ENCODE measurements at places on chromosomes 1 and 21.
A peak's percentile ranks its signal among the peaks of the same experiment; 100 is the strongest.

GRCh38 chr1:185500001-185500626 lies 183.1 kb upstream of the IVNS1ABP start:
- DNase-seq = peak; percentile 82

DNA sequence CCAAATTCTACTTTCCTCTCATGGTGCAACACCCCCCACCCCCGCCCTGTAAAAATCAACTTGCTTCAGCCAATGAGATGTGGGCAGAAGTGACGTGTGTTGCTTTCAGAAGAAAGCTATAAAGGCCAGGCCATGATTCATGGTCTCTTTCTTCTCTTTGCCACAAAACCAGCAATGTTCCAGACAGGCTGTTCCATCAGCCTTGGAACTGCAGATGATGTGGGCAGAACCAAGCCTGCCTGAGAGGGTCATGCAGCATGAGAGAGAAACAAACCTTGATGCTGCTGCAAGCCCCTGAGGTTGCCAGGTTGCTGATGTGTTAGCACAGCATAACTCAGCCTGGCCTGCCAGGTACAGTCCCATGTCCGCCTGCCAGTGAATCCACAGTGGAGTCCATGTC lies 41.8 kb downstream of the MIS18A start:
- DNase-seq = no peak

GRCh38 chr1:203085528-203086406 lies at the start of gene MYOG:
MYOG (minus strand) TSS chr1:203086012; CDS start chr1:203085961, 51 bp downstream.
- DNase-seq = no peak

- no peak for DNase-seq
Observed at GRCh38 chr1:228099331-228099732, 3.8 kb downstream of the C1orf35 start.

DNA sequence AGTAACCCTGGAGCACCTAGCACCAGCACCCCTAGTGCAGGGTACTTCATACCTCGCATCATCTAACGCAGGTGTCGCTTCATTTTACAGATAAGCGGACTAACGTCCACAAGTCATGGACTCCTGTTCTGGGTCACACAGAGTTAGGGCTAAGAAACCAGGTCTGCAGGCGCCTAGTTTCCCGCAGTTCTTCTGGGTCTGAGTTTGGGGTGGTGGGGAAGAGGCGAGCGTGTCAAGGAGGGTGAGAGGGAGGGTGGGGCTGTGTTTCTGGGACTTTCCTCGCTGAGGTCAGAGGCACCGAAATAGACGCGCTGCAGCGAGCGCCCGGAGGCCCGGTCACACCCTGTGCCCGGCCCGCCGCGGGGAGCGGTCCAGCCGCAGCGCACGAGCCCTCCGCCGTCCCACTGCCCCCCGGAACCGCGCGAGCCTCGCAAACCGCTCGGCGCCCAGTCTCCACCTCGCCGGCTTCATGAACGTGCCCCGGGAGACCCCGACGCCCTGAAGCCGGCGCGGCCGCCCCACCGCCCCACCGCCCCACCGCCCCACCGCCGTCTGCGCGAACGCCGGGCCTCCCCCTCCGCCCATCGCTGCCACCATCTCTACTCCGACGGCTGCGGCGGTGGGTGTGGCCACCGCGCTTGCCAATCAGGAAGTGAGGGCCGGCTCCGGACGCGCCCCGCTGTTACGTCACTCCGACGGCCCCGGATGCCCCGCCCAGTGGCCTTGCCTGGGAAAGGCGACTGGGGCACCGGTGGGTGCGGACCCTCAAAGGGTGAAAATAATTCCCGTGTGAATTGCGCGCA lies 12.3 kb downstream of the IFI6 start:
- peak; percentile 92 for DNase-seq

DNA sequence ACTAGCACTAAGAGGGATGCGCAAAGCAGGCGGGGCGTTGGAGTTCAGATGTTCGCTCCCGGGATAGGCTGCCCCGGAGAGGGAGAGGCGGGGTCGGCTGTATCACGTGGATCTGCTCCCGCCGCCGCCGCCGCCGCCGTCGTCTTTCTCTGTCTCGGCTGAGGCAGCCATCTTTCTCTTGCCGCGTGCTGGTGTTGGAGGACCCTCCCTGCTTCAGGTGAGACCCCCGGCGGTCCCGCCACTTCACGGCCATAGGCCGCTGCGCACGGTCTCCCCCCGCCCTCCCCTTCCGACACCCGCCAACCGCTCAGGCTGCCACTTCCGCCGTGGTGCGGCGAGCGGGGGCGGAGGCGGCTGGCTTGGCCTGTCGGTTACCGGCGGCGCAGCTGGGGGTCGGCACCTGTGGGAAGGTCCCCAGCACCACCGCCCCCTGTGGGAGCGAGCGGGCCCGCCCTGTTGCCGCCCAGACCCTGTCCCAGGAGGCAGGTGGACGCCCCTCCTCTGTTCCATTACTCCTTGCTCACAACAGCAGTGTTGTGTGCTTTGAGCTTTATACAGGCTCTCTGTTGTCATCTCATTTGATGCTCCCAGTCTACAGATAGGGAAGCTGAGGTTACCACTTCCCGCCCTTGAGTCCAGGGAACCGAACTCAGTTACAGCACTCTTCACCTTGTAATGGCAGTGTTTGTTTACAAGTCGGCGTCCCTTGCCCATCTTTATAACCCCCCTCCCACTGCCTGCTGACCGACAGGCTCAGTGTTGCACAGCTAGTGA lies at the start of gene BTF3L4:
Gene BTF3L4 (plus strand): TSS at position 133 of the 774 bp plus-strand sequence. CDS start 3,553 bp downstream, outside the sequence.
- DNase-seq = peak; percentile 94

DNA sequence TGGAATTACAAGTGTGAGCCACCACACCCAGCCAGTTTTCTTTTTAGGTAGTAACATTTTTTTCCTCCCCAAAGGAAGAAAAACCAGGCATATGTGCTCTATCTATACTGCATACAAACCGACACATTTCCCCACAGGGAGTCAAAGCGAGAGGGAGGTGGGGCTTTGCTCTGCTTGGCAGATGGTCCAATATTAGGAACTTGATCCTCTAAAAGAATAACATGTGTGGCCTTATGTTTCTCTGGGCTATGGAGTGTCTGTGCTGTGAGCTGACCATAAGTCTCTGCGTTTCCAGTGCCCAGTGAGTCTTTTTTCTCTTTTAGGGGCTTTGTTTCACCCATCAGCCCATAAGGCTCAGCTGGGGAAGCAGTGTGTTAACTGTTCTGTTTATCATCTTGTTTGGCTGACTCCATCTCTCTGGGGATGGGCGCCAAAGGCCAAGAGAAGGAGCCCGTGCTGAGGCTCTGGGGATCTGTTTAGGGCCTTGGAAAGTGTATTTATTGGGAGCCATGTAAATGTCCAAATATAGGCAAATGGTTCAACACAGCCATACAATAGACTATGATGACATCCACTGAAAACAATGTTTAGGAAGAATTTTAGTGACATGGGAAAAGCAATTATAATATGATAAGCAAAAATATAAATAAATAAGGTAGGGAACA lies 20.2 kb downstream of the LMOD1 start:
- no peak for DNase-seq

DNA sequence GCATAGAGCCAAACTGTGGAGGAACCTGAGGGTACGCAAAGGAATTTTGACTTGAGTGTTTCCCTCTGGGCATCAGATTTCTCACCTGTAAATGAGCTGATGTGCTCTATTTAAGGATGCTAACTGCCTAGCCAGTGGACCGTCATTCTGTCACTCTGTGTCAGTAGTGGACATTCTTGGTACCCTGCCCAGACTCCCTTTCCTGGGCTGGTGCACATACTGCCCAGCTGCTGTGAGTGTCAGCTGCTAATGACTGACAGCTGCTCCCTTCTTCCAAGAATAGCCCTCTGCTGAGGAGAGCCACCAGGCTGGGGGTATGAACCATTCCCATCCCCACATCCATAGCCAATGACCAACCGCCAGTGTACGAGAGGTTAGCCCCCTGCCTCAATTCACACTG lies 193.1 kb upstream of the DAB1 start:
- DNase-seq = no peak

GRCh38 chr1:23574265-23574754 lies 15.0 kb upstream of the ID3 start:
- DNase-seq = no peak

DNA sequence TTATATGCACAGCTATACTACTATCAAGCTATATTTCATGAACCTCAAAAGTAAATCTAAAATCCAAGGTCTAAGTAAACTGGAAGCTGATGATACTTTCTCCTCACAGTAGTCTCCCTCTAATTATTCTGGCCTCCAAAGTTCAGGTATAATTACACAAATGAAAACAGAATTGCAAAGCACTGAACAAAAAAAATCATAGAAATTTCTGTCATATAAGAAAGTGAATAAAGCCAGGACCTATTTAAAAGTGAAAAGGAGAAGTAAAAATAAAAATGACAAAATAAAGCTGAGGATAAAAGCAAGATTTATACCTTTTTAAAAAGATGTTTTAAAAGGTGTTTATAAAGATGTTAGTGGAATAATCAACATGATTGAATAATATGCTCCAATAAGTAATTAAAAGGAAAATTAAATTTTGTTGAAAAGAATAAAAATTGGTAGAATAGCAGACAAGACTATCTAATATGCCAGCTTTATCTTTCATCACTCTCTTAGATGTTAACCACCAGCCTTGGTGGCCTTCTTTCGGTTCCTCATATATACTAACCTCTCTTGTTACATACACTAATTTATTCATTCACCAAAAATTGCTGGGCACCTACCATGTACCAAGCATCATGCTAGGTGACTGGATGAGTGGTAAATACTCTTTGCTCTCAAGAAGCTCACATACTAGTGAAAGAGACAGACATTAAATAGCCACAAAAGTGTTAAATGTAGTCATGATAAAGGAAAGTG lies 25.1 kb downstream of the SHCBP1L start:
- no peak for DNase-seq

DNA sequence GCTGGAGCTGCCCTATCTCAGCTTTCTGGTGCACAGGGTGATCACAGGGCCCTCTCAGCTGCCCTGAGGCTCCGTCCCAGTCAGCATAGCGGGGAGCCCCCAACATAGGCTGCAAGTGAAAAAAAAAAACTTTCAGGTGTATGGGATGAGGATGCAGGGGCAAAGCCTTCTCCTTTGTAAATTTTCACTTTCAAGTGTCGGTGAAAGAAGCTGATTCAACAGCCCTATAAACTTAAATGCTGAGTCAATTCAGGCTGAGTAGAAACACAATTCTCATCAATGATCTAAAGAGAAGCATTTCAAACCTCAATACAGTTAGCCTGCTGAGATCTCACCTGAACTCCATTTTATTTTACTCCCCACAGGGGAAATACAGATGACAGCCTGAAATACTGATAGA lies 171.2 kb downstream of the SEC16B start:
- no peak for DNase-seq

GRCh38 chr1:63845346-63845745 lies 71.5 kb downstream of the ROR1 start:
- DNase-seq = no peak

DNA sequence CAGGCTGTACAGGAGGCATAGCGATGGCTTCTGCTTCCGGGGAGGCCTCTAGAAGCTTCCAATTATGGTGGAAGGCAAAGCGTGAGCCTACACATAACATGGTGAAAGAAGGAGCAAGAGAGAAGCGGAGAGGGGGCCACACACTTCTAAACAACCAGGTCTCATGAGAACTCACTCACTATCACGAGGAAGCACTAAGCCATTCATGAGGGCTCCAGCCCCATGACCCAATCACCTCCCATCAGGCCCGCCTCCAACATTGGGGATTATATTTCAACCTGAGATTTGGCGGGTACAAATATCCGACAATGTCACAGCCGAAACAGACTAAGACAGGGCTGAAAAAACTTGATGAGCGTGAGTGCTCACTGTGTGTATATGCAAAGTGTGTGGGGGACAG lies 89.3 kb upstream of the CNIH3 start:
- DNase-seq = no peak

DNA sequence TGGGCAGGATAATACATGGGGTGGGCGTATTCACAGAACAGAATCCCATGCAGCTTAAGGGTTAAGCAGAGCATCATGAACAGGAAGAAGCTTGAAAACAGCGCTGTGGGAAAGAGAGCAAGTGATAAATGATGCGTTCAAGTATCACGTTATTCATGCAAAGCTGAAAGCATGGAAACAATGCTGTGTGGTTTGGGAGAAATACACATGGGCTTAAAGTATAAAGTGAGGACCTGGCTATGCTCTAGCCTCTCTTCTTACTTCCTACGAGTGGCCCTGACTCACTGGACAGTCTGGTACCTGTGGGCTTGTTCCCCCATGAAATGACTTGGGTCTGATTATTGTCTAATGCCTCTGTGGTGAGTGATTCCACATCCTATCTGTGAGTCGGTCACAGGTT lies 25.7 kb downstream of the TMPRSS2 start:
- DNase-seq = no peak

DNA sequence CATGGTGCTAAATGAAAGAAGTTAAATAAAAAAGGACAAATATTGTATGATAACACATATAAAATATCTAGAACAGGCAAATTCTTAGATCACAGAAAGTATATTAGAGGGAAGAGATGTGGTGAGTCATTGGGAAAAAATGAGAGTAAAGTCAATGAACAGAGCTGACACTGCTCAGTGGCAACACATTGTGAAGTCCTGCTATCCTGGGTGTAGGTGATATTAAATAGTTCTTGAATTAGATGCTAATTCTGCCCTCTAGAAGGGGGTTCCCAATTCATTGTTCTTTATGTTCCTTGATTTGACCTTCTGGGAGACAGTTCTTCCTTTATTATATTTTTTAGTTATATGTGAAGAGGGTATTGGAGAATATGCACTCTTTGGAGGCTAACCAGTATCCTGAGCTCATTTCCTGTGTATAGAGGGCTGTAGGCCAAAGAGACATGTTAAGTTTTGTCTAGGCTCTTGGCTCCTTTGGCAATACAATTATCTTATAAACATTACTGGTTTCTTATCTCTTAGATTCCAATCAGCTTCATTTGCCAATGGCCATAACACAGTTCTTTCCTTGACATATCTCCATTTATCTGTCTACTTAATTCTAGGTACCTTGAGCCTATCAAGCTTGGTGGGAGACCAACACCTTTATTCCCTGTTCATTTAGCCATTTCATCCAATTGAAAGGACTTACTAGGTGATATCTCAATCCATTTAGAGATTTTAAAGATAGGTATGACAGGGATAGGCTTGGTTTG lies 6.6 kb upstream of the SLC35A3 start:
- DNase-seq = peak; percentile 51

DNA sequence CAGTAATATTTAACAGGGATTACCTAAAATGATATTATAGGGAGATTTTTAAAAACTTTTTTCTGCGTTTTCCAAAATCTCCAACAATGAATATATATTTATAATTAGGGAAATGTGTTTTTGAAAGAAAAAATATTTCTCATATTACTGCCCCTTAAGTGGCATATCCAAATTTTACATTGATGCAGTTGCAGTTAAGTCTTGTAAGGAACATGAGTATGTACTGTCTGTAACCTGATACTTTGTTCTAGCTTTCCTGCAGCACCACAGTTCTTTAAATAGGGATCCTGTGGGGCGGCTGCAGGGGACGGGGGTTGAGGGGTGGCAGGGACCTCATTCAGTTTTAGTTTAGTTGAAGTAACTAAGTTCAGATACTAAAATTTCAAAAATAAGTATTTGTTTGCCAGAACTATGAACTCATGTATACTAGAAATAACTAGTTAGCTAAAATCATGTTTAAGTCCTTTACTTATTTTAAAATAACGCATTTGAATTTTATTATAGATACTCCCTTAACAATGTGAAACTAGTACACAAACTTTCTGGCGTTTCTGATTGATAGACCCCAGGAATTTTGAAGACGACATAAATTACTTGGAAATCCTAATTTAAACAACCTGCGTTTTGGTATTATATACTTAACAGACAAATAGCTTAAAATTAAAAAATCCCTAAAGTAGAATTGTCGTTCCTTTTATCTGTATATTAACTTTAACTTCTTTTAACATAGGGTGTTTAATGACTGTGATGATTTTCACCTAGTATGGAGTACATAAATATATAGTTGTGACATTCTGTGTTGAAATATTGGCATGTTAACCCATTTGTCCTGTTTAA lies 639 bp upstream of the DNAJB4 start:
- peak; percentile 44 for DNase-seq
